H4 (cell line): ENCODE measurements at places on chromosomes 6 and 20. TPM values are rescaled to one million over a fixed set of nuclear protein-coding genes. Genes with fewer than 3 reads are reported as not detected.

The FOXA2 gene
- total RNA-seq = 0.80 and 1.6 TPM in 2 replicates

The C20orf202 gene
- total RNA-seq = not detected in 2 replicates

The IL17A gene
- not detected in 2 replicates for total RNA-seq

The ZNF165 gene
- 0.16 and 1.2 TPM in 2 replicates for total RNA-seq

The DPPA5 gene
- not detected in 2 replicates for total RNA-seq

DNA sequence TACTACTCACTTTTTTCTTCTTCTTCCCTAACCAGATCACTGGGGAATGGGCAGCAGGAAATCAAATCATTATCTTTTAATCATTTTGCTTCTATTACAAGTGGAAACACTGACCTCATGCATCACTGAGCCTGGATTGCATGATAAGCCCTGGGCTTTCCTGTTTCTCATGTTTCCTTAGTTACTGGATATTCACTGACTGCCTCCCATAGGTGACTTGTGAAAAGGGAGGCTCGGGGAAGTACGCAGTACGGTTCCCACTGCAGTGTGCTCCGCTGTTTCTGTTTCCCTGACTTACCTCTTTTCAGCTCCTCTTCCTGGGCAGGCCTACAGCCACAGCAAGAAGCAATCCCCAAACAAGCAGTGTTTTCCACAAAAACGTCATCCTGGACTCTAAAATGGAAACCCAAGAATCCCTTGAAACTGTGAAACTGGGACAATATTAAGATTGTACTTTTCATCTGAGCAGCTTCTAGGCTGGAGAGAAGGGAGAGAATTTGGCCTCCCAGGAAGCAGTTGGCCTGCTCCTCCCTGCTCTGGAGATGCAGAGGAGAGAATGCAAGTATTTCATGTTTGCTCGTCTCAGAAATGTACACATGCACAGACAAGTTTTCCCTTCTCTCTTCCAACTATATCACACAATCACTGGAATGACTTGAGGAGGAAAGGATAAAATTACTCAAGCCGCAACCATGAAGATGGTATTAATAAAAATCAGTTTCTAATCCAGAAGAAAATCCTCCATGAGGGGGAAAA, 13.1 kb downstream of the BTNL2 start:
- DNase-seq = peak; percentile 18

DNA sequence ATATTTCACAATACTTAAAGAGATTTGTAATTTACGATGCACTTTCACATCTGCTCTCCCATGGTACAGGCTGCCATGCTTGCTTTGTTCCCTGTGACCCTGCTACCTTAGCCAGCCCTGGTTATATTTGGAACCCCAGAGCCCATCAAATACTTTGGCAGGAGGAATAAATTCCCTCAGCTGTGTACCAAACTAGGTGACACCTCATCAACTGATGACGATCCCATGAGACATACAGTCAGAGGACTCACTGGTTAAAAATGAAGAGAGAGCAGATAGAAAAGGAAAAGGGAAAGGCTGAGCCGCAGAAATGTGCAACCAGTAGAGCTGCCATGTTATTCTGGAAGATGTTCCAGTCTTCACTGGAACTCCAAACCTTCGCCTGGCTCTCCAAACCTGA, 120.0 kb downstream of the SIM1 start:
- no peak for DNase-seq

GRCh38 chr6:48736501-48737206, 625.7 kb upstream of the PTCHD4 start:
- DNase-seq = peak; percentile 52

GRCh38 chr6:106677282-106677681, 47.9 kb downstream of the QRSL1 start:
- no peak for DNase-seq

DNA sequence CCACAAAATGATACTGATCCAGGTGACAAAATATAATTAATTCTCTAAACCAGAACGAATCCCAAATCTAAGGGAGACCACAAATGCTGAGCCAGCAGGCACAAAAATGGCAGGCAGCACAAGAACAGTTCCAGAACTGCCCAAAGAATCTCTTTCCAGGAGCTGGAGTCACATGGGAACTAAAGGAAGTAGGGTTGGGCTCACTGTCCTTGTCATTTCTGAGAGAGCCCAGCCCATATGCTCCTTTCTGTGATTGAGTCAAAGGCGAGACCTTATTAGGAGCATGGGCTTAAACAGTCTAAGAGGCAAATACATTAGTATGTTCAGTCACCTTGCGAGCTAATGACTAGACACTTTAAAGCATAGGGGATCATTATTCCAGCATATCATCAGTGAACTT, 327.6 kb upstream of the ARID1B start:
- no peak for DNase-seq

DNA sequence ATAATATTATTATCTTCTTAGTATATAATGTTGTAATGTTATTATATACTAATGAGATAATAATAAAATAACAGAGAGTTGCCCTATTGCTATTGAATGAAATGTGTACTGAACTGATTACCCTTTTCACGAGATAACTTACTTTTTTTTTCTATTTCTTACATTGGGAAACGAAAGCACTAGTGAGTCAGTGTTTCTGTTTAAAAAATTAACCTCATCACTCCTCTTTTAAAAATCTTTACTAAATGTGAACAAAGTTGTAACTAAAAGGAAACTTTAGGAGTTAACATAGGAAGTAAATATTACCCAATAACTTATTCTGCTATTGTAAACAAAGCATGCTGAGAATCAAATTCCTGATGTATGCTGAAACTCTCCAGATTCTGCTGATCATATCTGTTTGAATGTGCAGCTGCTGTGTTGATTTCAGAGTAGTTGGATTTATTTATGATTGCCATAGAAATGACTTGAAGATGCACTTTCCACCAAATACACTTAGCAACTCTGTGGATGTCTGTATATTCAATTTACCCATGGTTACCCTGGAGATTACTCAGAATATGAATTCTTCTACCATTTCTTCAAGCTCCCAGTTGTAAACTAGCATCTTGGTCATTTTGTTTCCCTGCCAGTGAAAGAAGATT, 523.4 kb downstream of the TENT5A start:
- DNase-seq = peak; percentile 2

DNA sequence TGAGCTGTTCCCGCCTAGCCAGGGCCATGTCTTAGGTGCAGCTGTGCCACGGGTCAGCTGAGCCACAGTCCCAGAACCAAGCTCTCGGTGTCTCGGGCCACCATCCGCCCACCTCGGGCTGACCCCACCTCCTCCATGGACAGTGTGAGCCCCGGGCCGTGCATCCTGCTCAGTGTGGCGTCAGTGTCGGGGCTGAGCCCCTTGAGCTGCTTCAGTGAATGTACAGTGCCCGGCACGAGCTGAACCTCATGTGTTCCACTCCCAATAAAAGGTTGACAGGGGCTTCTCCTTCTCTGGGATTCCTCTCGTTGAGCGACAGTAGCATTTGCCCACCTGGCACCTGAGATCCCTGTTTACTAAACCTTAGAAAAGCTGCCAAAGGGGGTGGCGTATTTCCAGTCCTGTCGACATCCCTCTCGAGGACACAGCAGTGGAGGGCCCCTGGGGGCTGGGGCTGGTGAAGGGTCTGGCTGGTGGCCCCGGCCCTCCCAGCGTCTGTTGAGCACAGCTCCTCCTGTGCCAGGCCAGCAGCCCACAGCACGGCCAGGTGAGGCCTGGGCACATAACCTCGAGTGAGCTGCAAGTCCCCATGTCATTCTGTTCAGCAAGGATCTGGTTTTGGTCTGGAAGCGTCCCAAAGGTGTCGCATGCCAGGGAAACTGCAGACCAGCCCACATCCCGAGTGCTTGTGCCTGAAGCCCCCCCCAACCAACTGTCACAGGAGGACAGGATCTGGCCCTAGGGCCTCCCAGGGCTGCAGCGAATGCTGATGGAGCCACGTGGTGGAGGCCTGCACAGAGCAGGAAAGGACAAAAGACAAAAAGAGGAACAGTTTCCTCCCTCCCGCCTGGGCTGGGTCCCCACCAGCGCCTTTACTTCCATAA, 21.2 kb upstream of the PYGB start:
- DNase-seq = peak; percentile 64

DNA sequence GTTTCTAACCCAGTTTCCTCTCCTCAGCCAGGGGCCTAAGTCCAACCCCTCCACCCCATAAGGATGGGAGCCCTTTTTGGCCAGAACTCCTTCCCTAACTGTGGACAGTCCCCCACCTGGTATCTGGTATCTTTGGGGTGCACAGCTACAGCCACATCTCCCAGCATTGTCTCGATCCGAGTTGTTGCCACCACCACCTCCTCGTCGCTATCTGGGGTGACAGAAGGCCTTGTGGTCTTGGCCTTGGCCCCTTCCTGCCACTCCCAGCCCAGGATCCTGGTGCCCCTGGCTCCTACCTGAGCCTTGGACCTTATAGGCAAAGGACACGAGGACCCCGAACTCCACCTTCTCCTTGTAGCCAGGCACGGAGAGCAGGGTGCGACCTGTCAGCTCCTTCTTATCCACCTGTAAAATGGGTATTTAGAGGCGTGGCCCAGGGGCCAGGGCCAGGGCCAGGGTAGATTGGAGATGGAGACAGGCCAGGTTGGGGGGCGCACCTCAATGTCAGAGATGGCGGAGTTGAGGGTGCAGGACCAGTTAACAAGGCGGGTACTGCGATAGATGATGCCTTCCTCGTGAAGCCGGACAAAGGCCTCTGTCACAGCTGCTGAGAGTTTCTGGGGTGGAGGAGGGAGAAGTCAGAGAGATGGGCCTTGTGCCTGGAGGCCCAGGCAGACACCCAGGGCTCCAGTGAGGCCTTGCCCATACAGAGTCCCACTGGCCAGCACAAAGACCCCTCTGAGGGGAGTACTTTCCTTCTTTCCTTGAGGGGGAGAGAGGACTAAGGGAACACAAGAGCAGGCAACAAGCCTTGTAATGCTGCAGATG, 7.2 kb upstream of the VWA7 start:
- no peak for DNase-seq

- DNase-seq = peak; percentile 25
Observed at GRCh38 chr6:89368107-89368506, 15.6 kb upstream of the UBE2J1 start.

DNA sequence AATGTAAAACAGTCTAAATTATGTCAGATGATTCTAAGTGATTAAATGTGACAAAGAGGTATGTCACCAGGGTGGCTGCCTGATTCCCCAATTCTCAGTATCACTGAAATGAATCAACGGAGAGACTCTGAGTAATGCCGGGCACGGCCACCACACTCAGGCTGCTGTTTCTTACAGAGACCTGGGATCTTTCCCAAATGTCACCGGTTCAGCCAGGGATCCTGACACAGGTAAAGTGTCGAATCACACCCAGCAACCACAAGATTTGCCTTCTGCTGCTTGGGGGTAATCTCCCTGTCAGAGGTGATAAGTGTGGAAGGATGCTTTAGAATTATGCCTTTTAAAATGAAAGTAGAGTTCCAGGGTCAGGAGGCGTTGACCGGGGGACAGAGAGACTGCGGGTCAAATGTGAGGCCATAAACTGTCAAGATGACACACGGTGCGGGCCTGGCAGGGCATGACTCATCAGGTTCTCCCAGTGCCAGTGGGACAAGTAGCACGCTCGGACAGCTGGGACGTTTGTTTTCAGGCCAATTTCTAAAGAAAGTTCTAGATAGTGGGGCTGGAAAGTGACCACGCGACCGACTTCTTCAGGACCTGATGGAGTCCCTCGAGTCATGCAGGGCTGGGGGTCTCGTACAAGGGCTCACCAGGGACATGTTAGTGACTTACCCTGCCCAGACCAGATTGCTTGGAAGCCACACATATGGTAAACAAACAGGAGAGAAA, 48.9 kb downstream of the PRDM1 start:
- DNase-seq = peak; percentile 70

GRCh38 chr20:60589623-60590022, 631.4 kb downstream of the CDH26 start:
- no peak for DNase-seq

- no peak for DNase-seq
Observed at GRCh38 chr6:34961574-34961973, 72.5 kb downstream of the ANKS1A start.

GRCh38 chr20:53149148-53149889, 177.2 kb downstream of the TSHZ2 start:
- DNase-seq = no peak

- DNase-seq = no peak
Observed at GRCh38 chr6:134669485-134669884, 280.4 kb downstream of the ALDH8A1 start.

DNA sequence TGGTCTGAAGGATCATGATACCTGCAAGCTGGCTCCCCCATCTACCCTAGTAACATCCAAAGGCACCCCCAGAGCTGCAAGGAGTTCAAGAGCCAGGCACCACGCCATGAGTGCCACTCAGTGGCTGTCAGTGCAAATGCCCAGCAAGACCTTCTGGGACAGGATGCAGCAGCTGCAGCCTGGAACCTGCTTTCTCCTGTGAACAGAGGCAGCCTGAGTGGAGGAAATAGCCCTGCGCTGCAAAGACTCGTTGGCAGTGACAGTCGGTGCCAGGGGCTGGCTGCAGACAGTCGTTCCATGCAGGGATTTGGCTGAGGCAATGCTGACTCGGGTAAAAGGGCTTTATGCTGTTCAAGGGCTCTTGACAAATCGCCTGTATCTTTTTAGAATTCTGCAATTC, 15.7 kb upstream of the SSTR4 start:
- no peak for DNase-seq

DNA sequence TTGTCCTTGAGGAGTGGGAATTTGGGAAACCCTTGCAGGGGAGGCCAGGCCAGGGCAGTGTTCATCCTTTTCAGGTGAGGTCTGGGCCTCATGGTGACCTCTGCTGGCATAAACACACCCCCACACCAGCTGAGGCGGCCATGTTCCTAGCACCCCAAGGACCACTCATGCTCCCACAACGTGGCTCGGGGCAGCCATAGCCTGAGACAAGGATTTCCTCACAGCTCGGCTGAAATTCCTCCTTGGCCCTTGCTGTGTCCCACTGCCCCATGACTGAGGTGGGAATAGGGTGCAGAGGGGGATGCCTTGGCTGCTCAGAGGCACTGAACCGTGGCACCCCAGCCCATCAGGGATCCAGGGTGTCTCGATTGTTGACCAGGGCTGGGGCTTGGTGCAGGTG, 27.3 kb upstream of the SPDEF start:
- no peak for DNase-seq

DNA sequence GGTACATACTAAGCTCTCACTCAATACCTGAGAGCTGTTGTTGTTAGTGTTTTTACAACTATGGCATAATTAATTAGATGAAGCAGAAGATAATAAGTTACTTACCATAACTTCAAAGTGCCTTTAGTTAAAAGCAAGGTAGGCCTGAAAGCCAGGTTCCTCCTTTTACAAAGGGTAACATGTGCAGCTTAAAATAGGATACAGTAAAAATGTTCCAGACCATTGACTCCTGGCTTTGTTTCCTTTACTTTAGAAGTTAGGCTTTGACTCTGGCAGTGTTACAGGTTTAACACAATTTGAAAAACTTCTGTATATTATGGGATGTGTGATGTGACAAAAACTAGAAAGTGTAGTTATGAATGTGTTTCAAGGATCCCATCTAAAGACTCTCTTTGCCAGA, 522.5 kb downstream of the EPM2A start:
- no peak for DNase-seq
